Fibroblast of skin of left biceps (primary cell): ENCODE measurements at places on chromosomes 16 and 17.

DNA sequence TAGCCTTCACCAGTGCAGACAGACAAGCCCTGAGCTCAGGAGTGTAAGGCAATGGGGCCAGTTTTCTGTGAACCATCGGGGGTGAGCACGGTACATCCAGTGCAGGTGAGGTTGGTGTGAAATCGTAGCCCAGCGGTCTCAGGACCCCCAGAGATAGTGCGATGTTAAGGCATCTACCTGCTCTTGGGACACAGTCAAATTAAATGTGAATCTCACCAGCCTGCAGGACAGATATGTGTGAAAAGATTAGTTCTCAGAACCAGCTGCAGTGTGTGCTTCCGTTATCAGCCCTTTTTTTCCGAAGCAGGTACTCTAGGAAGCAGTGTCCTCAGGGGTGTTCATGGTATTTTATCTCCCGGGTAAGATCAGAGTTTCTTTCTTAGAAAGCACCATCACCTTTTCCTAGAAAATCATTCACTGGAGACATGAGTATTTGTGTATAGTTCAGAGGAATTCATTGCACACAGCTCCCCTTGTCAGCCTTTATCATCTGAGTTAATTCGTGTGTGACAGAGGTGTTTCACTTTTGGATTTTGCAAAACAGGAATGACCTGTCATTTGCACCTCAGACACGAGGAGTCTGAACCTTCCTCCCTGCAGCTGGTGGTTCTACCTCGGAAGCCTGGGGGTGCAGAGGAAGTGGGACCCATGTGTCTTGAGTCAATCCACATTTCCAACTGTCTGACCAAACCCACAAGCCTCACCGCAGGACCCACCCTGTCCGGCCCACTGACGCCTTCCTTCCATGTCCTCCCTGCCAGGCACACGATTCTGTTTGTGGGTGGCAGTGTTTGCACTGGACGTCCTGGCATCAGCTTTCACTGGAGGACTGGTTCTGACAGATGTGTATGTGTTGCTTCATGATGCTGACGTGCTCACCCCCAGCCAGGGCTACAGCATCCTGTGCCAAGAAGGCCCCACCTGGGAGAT, 107.8 kb downstream of the CLEC16A start:
- no peak for DNase-seq

DNA sequence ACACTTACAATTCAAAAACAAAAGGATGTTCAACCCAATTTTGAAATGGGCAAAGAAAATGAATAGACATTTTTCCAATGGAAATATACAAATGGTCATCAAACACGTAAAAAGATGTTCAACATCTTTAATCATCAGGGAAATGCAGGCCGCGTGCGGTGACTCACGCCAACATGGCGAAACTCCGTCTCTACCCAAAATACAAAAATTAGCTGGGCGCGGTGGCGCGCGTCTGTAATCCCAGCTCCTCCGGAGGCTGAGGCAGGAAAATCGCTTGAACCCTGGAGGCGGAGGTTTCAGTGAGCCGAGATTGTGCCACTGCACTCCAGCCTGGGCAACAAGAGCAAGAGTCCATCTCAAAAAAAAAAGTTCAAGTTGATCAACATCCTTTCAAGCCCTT, 1.8 kb upstream of the CLUAP1 start:
- DNase-seq = no peak

- no peak for DNase-seq
Observed at GRCh38 chr17:4318186-4318585, 48.3 kb downstream of the UBE2G1 start.

- DNase-seq = no peak
Observed at GRCh38 chr17:74369665-74370490, 2.6 kb downstream of the GPR142 start.

DNA sequence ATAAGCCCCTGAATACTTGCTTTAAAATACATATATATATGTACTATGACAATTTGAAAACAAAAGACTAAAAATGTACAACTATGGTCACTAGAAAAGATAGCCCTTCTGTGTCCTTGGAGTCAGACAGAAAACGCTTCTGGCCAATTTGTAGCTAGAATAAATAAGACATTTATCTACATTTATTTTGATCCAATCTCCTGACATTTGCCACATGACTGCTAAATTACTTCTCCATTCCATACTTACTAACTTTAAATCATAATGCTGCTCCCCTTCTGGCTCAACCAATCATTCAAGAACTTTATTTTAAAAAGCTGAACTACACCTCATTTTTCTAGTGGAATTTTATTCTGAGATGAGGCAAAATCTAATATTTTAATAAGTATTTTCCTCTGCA, 65.8 kb downstream of the CYTH1 start:
- no peak for DNase-seq

- no peak for DNase-seq
Observed at GRCh38 chr17:77636835-77637817, 321.4 kb upstream of the TNRC6C start.

DNA sequence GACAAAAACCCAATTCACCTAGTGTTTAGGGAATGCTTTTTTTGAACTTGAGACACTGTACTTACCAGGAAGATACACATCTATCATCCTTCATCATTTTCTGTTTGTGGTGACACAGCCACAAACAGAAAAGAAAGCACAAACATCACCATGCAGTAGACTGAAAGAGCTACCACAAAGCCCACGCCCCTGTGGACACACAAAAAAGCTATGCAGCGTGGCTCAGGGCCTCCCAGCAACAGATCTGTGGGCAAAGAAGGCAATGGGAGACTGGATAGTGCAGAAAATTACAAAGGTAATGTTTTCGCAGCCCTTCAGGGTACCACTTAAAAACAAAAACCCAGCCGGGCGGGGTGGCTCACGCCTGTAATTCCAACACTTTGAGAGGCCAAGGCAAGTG, 9.6 kb downstream of the COTL1 start:
- no peak for DNase-seq

DNA sequence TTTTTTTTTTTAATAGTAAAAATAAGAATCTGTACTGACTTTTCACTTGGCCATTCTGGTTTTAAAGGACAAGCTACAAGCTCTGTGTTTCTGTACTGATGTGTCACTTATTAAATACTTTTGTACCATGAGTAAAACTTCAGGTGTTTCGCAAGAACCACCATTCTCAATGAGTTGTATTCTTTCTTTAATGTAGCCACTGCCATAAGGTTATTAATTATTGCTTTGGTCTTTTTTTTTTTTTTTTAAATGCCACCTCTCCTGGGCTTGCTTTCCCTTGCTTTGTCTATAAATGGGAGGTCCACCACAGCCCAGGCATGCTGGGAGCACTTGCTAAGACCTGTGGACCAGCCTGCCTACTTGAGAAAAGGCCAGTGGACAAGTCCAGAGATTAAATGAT, 8.4 kb downstream of the ARL2BP start:
- no peak for DNase-seq

- no peak for DNase-seq
Observed at GRCh38 chr17:82930924-82931698, 91.3 kb upstream of the ZNF750 start.

GRCh38 chr17:44930667-44931066, 15.4 kb upstream of the GFAP start:
- no peak for DNase-seq

GRCh38 chr16:13956635-13957196, 36.8 kb downstream of the ERCC4 start:
- no peak for DNase-seq

DNA sequence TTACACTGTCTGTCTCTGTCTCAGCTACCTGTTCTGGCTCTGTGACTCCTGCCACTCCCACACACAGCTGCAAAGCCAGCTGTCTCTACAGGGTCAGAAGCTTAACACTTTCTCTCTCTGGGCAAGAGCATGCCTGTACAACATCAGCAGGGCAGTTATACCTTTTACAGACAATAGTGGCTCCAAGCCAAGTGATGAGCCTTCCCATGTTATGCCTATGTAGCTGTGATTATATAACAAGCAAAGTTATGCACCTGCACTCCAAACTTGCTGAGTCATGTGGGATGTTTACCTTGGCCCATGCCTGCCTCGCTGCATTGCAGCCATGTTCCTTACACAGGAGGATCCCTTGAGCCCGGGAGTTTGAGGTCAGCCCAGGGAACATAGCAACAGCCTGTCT, 31.8 kb upstream of the APPBP2 start:
- no peak for DNase-seq

DNA sequence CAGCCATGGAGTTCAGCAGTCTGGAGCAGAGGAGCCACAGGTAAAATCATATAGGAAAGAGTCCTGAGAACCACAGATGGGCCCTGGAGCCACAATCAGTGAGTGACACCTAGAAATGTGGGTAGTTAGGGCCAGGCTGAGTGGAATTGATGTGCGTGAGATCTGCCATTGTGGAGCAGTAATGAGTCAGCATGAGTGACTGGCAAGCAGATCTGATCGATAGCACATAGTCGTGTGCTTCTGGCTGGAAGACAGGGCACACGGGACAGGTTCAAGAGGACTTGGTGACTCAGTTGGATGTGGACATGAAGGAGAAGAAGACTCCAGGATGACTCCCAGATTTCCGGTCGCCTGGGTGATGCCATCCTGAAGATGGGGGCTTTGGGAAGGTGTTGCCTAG, 12.3 kb downstream of the ADORA2B start:
- no peak for DNase-seq

DNA sequence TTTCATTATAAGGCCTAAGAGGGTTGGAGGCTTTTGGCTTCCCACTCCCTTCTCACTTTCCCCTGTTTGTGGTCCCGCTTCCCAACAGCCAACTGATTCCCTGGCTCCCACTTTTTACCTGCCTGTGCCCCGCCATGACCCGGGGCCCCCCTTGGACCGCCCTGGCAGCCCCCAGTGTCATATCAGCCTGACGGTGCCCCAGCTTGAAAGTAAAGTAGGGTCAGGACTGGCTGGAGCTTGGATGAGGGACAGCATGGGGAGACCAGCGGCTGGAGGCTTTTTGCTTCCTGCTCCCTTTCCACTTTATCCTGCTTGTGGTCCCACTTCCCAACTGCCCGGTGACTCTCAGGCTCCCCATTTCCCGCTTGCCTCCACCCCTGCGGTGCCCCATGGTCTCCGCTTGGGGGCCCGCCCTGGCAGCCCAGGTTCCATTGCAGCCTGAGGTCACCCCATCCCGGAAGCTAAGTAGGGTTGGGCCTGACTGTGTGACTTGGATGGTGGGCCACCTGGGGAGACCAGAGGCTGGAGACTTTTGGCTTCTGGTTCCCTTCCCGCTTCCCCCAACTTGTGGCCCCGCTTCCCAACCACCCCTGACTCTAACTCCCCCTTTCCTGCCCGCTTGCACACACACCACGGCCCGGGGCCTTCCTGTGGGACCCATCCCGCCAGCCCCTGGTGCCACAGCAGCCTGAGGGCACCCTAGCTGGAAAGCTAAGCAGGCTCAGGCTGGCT, 2274.7 kb downstream of the TP53TG3F start:
- no peak for DNase-seq

DNA sequence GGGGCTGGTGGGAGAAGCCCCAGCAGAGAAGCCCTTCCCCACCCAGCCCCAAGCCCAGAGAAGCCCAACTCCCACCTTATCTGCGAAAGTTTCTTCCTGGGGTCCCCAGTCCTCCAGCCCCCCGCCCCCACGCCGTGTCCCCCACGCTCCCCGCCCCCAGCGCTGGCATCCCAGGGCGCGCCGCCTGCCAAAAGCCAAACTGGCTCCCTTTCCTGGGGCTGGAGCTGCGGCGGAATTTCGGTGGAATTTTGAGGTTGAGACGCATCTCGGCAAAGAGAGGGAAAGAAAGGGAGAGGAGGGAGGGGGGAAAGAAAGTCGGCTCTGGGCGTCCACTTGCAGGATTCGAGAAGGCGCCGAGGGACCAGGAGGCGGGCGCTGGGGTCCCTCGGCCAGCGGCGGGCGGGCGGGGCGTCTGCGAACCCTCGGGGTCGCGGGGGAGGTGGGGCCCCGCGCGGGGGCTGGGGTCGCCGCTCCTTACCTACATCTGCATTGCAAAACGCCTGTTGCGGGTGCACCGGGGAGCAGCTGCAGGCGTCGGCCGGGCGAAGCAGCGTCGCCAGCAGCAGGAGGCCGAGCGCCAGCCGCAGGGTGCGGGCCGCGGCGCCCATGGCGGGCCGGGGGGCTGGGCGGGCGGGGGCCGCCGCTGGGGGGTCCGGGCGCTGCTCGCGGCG, 571 bp downstream of the TIMP2 start:
- DNase-seq = no peak

- DNase-seq = no peak
Observed at GRCh38 chr16:58426966-58427365, 34.7 kb downstream of the GINS3 start.

DNA sequence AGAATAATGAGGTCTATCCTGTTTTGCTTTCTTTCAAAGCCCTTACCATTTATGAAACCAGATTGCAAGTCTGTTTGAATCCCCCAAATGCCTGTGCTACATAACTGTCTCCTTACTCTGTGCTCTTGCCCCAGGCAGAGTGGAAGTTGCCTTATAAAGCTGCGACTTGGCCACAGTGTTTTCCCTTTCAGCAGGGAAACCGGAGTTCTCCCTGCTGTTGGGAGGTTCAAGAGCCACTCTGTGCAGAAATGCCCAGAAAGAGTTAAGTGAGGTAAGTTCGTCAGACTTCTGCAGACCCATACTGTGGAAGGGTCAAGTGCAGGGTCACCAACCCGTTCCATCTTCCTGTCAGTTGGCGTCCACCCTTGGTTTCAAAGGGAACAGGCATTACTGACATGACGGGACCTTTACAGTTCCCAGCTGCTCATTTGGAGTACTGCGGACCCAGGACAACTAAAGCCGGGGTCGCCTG, 508.9 kb downstream of the WWOX start:
- DNase-seq = no peak
